Placental pericyte (primary cell): ENCODE measurements at places on chromosomes 5 and 9. TPM values are rescaled to one million over a fixed set of nuclear protein-coding genes. Genes with fewer than 3 reads are reported as not detected.

Gene NUDT12
- total RNA-seq: 2.6 and 7.4 TPM in 2 replicates

Gene TGFBI
- 1,608 and 4,077 TPM in 2 replicates for total RNA-seq

Gene RAPGEF6
- 10.1 and 25.8 TPM in 2 replicates for total RNA-seq

Gene PMPCA
- 41.1 and 62.1 TPM in 2 replicates for total RNA-seq

Gene PHF24
- total RNA-seq: not detected in 2 replicates

Gene LCN6
- total RNA-seq: not detected in 2 replicates

Gene SPDL1
- total RNA-seq: 18.6 and 102 TPM in 2 replicates

Gene ABO
- not detected in 2 replicates for total RNA-seq

Gene AP3B1
- 63.2 and 74.6 TPM in 2 replicates for total RNA-seq

Gene TMC1
- 0.86 TPM in 1 of 2 replicates, not detected in the other for total RNA-seq

Gene DEPDC1B
- total RNA-seq: 0.44 and 12.0 TPM in 2 replicates

Gene EFNA5
- 0.66 and 7.3 TPM in 2 replicates for total RNA-seq

Gene NR2F1
- 87.2 and 93.7 TPM in 2 replicates for total RNA-seq

Gene LRRC19
- not detected in 2 replicates for total RNA-seq

Gene GFI1B
- not detected in 2 replicates for total RNA-seq
